HFF-Myc (cell line): ENCODE measurements at places on chromosomes 16 and 17.

- no peak for DNase-seq
Measured at GRCh38 chr16:24534620-24535019, 4.7 kb upstream of the RBBP6 start.

GRCh38 chr17:4838309-4838785 is 5.2 kb downstream of the MINK1 start:
- DNase-seq, result no peak

GRCh38 chr17:55527540-55528118 is 16.4 kb upstream of the SMIM36 start:
- peak; percentile 33 for DNase-seq

GRCh38 chr17:19513897-19514488 is 19.7 kb upstream of the SLC47A1 start:
- DNase-seq, result peak; percentile 29

DNA sequence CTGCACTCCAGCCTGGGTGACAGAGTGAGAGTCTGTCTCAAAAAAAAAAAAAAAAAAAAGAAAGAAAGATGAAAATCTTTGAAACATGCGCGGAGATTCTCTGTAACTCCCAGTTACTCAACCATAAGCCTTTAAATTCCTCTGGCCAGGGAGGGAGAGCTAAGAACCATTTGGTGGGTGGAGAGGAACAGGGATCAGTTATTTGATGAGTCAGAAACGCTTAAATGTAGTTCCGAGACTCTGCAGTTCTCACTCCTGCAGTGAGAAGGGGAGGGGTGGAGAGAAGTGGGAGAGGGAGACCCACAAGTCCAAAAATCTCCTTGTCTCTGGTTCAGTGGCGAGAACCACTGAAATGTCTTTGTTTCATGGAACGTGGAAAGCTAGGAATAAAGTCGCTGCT is 266.7 kb downstream of the SOX9 start:
- DNase-seq, result no peak

GRCh38 chr16:53054670-53055485 is at the start of gene CHD9:
Gene CHD9, plus strand, starts transcription at chr16:53054991. Its CDS starts 101,099 bp downstream, at chr16:53156090.
- DNase-seq, result no peak

DNA sequence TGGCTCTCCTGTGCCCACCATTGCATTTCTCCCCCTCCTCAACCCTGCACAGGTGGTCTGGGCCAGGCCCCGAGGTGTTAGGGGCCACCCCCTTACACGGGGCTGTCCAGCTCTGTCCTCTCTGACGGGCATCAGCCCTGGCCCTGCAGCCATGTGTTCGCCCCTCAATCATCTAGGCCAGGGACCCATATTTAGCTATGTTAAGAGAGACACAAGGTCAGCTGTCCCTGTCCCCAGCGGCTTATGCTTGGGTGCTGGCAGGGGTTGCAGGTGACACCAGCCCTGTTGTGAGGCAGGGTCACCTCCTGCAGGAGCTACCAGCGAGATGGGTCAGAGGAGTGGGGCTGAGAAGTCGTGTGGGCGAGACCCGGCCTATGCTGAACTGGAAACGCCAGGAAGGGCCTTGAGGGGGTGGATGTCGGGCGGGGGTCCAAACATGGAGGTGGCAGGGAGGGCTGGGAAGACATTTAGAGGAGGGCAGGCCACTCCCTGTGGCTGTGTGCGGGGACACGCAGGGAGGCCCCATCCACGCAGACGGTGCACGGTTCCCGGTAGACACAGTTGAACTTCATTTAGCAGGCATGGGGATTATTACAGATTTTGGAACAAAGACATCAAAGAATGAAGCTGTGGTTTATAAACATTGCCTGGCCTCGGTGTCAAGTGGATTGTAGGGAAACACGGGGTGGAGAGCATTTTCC is 133.2 kb upstream of the CHMP6 start:
- DNase-seq, result no peak

- no peak for DNase-seq
Measured at GRCh38 chr17:27293359-27293897, 486 bp upstream of the WSB1 start.

DNA sequence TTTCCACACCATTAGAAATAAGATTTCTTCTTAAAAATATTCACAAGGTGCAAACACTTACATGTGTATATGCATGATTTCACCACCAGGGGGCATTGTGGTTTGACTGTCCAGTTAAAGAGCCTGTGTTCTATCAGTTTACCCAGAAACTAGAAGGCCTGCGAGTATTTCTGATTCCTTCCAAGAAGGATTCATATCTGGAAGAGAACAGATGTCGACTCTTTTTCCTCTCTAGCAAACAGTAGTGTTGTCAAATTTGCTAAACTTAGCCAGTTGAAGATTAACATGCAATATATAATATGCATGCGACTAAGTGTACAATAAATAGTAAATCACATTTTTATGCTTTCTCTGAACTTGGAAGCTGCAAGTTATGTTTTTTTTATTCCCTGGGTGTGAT is 404.1 kb downstream of the WWOX start:
- DNase-seq, result no peak

DNA sequence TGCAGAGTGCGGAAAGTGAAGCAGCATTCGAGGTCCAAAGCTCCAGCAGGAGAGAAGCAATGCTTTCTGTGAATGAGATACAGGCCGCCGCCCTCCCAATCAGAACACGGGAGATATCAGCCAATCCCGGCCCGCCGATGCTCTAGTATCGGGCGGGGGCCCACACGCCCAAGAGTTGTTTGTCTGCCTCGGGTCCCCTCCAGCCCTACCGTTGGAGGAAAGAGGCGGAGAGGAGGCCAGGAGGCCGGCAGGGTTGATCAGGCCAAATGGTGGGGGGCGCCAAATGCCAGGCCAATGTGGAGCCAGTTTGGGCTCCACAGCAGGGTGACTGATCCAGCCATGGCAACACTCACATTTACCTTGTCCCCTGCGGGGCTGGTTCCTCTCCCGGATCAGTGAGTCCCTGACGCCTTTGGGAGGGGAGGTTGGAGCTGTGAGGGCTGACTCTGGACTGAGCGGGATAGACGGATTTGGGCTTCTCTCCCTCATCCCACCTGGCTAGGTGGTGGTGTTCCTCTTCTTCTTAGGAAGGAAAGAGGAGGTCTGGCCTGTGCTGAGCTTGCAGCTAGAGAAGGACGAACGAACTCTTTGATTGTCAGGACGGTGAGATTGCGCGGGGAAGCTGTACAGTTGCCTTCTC is 10.4 kb upstream of the CUEDC1 start:
- DNase-seq, result no peak

DNA sequence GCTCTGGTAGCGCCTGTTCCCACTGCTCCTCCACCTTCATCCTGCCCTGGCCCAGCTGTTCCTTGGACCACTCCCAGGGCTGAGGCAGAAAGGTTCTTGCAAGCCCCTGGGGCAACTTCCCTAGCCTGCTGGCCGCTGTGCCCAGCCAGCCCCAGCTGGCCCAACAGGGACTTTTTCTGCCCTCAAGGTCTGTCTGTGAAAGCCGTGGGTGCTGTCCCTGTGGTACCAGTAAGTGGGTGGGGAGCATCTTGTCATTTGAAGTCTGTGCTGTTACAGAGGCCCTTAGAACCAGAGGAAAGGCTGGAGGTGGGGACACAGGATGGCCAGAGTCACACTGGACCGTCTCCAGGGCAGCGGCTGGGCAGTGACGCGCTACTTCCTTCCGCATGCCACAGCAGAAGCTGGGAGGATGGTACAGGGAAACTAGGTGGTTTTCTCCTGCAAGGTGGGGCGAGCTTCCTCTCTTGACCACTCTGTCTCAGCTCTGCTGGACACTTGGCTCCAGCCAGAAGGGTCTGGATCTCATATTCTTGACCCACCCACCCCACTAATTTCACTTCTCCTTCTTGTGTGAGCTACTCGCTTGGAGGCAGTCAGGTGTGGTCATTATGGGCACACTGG is 87.8 kb downstream of the PLCG2 start:
- no peak for DNase-seq

- no peak for DNase-seq
Measured at GRCh38 chr16:67678354-67679023, 11.9 kb downstream of the C16orf86 start.

GRCh38 chr16:30458561-30459394 is 13.1 kb upstream of the SEPHS2 start:
- no peak for DNase-seq

DNA sequence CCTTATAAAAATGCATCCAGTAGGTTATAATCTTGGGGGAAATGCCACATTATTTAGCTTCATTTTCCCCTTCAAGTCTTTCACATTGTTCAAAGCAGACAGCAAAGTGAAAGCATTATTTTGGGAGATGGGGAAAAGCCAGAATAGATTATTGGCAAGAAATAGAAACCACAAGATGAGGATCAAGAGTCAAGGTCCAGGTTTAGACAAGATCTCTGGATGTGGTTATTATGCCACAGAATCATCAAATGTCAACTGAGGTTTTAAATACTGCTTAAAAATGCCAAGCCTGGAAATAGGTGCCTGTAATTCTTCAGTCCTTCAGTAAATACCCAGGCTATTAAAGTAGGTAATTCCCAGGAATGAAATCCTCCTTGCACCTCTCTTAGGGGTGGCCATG is 65.1 kb upstream of the ALOX12 start:
- DNase-seq, result no peak

- DNase-seq, result no peak
Measured at GRCh38 chr16:30005341-30006094, 5.3 kb downstream of the DOC2A start.
